ENCODE measurements at places on chromosomes 13 and 19. TPM values are rescaled to one million over a fixed set of nuclear protein-coding genes. Genes with fewer than 3 reads are reported as not detected.

Gene ZNF556
- total RNA-seq = 0.02 TPM

Gene FCGBP
- total RNA-seq = 0.84 TPM

Gene MISP3
- 4.3 TPM for total RNA-seq

Gene OR10H1
- total RNA-seq = not detected

Gene TMIGD2
- total RNA-seq = not detected

Gene DAPK3
- total RNA-seq = 47.4 TPM

Gene ERFL
- total RNA-seq = 0.23 TPM

Gene TMEM145
- 4.2 TPM for total RNA-seq

Gene CRX
- total RNA-seq = not detected

Gene CARM1
- 44.8 TPM for total RNA-seq

Gene KIR3DL2
- total RNA-seq = not detected

Gene CPAMD8
- total RNA-seq = not detected

Gene ZNF534
- total RNA-seq = not detected

Gene SLC1A6
- total RNA-seq = not detected

Gene CEACAM20
- not detected for total RNA-seq

Gene IFNL1
- total RNA-seq = not detected

Gene RCBTB2
- 1.2 TPM for total RNA-seq

Gene PRRG2
- 1.0 TPM for total RNA-seq

Gene STOML3
- total RNA-seq = not detected

Gene SPRY2
- 10.4 TPM for total RNA-seq

Gene NPAS1
- 6.8 TPM for total RNA-seq
